ENCODE measurements at places on chromosomes 3 and 15. TPM values are rescaled to one million over a fixed set of nuclear protein-coding genes. Genes with fewer than 3 reads are reported as not detected.
A peak's percentile ranks its signal among the peaks of the same experiment; 100 is the strongest.

PDZRN3 gene
- total RNA-seq, result 31.0 TPM

RAP2B gene
- total RNA-seq, result 11.3 TPM

PRRT3 gene
- total RNA-seq, result 11.4 TPM

HRG gene
- total RNA-seq, result not detected

HTR3E gene
- not detected for total RNA-seq

LDHAL6B gene
- total RNA-seq, result not detected

PLOD2 gene
- 49.2 TPM for total RNA-seq

CCR3 gene
- total RNA-seq, result not detected

CILP gene
- total RNA-seq, result 0.22 TPM

FRMD5 gene
- 7.8 TPM for total RNA-seq

GABRR3 gene
- total RNA-seq, result not detected

ZBTB47 gene
- 9.7 TPM for total RNA-seq

MRAS gene
- 27.7 TPM for total RNA-seq

DNA sequence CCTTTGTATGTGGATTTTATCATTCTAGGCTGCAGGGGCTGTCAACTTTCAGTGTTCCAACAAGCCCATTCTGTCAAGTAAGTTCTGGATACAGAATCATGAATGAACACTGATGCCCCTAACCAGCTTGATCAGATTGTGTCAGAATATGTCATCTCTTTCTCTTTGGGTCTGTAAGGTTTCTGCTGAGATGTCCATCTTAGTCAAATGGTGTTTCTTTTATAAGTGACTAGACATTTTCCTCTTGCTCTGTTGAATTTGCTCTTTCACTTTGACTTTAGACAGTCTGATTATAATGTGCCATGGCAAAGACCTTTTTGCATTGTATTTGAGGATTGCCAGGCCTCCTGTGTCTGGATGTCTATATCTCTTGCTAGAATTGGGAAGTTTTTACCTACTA lies 660.9 kb upstream of the CBLB start:
- DNase-seq, result no peak
- no peaks in the 10 kb centered on the region for H3K27me3 ChIP-seq
- H3K4me1 ChIP-seq, result no peaks in the 10 kb centered on the region
- H3K4me3 ChIP-seq, result no peak overlapping the region

DNA sequence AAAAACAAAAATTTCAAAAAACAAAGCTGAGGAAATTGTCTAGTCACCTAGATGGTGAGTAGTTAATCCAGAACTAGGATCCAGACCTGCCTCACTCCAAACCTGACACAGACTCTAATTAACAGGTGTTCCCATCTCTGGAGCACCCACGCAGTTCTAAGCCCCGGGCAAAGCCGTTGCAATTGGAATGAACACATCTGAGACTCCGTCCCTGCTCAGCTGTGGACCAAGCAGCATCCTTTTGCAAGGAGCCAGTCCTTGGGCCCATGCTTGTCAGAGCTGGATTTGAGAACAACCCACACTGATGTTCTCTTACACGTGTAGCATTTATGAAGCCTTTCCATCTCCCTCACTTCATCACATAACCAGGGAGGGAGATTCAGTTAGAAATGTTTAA lies 54.8 kb downstream of the LMCD1 start:
- no peak for DNase-seq
- no peaks in the 10 kb centered on the region for H3K27me3 ChIP-seq
- H3K4me3 ChIP-seq, result no peak overlapping the region
- no peak overlapping the region for H3K27ac ChIP-seq
- H3K36me3 ChIP-seq, result peaks cover 10% of the 10 kb centered on the region
- H3K4me1 ChIP-seq, result no peaks in the 10 kb centered on the region

DNA sequence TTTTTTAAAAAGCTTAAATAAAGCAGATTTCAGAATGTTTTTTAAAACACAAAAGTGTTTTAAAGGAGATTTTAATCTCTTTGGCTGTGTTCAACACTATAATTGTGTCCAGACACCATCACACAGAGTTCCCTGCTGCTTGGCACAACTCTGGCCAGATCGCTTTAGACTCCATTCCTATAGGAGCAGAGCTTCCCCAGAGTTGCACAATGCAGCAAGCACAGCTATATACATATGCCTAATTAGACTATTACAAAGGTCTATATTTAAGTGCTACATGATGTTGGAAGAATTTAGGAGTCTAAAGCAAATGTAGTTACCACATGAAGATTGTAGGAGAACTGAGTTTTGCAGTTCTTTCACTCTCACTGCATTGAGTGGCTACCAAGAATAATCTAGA lies 11.2 kb downstream of the SLC9A9 start:
- DNase-seq, result no peak
- no peaks in the 10 kb centered on the region for H3K36me3 ChIP-seq
- H3K4me3 ChIP-seq, result no peak overlapping the region
- no peaks in the 10 kb centered on the region for H3K4me1 ChIP-seq

GRCh38 chr3:16214366-16214765 lies 39.9 kb downstream of the GALNT15 start:
- no peak overlapping the region for H3K4me3 ChIP-seq
- H3K27ac ChIP-seq, result no peak overlapping the region
- DNase-seq, result no peak
- H3K4me1 ChIP-seq, result peaks cover 12% of the 10 kb centered on the region
- H3K36me3 ChIP-seq, result no peaks in the 10 kb centered on the region

- DNase-seq, result no peak
- H3K27me3 ChIP-seq, result no peaks in the 10 kb centered on the region
- no peaks in the 10 kb centered on the region for H3K36me3 ChIP-seq
- H3K27ac ChIP-seq, result no peak overlapping the region
- H3K4me3 ChIP-seq, result no peak overlapping the region
Measured at GRCh38 chr3:107205358-107205757, 171.9 kb upstream of the CCDC54 start.

- no peaks in the 10 kb centered on the region for H3K27me3 ChIP-seq
- no peak for DNase-seq
- H3K4me1 ChIP-seq, result no peaks in the 10 kb centered on the region
- no peak overlapping the region for H3K4me3 ChIP-seq
Measured at GRCh38 chr15:94621736-94622135, 390.4 kb downstream of the MCTP2 start.

- H3K27me3 ChIP-seq, result no peaks in the 10 kb centered on the region
- no peak overlapping the region for H3K27ac ChIP-seq
- no peak overlapping the region for H3K4me3 ChIP-seq
- no peaks in the 10 kb centered on the region for H3K36me3 ChIP-seq
- peaks cover 26% of the 10 kb centered on the region for H3K4me1 ChIP-seq
Measured at GRCh38 chr3:40332684-40333083, 23.2 kb downstream of the EIF1B start.

- H3K27ac ChIP-seq, result no peak overlapping the region
- no peak overlapping the region for H3K4me3 ChIP-seq
- no peaks in the 10 kb centered on the region for H3K36me3 ChIP-seq
- H3K4me1 ChIP-seq, result peaks cover 4% of the 10 kb centered on the region
- no peaks in the 10 kb centered on the region for H3K27me3 ChIP-seq
Measured at GRCh38 chr3:114110439-114110838, 53.9 kb downstream of the QTRT2 start.

DNA sequence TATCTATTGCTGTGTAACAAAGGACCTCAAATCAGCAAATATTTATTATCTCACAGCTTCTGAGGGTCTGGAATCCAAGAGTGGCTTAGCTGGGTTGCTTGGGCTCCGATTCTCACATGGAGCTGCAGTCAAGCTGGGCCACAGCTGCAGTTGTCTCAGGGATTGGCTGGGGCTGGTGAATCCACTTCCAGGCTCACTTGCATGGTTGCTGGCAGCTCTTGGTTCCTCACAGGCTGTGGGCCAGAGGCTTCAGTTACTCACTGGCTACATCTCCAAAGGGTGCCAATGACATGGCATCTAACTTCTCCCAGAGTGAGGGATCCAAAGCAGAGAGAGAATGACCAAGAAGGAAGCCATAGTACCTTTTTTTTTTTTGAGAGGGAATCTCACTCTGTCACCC lies 13.9 kb upstream of the SYNM start:
- no peaks in the 10 kb centered on the region for H3K36me3 ChIP-seq
- H3K27ac ChIP-seq, result no peak overlapping the region
- DNase-seq, result no peak
- H3K27me3 ChIP-seq, result peaks cover 15% of the 10 kb centered on the region
- H3K4me1 ChIP-seq, result no peaks in the 10 kb centered on the region
- H3K4me3 ChIP-seq, result no peak overlapping the region

- H3K36me3 ChIP-seq, result no peaks in the 10 kb centered on the region
- no peak for DNase-seq
- peaks cover 18% of the 10 kb centered on the region for H3K4me1 ChIP-seq
- no peak overlapping the region for H3K27ac ChIP-seq
Measured at GRCh38 chr3:182711261-182711683, 82.0 kb upstream of the ATP11B start.

- peak overlapping the region; percentile 92 for H3K27ac ChIP-seq
- no peaks in the 10 kb centered on the region for H3K27me3 ChIP-seq
- H3K36me3 ChIP-seq, result peaks cover 5% of the 10 kb centered on the region
- H3K4me3 ChIP-seq, result peak overlapping the region; percentile 94
- peaks cover 39% of the 10 kb centered on the region for H3K4me1 ChIP-seq
- DNase-seq, result no peak
Measured at GRCh38 chr3:56799251-56799882, 2.4 kb downstream of the ARHGEF3 start.

DNA sequence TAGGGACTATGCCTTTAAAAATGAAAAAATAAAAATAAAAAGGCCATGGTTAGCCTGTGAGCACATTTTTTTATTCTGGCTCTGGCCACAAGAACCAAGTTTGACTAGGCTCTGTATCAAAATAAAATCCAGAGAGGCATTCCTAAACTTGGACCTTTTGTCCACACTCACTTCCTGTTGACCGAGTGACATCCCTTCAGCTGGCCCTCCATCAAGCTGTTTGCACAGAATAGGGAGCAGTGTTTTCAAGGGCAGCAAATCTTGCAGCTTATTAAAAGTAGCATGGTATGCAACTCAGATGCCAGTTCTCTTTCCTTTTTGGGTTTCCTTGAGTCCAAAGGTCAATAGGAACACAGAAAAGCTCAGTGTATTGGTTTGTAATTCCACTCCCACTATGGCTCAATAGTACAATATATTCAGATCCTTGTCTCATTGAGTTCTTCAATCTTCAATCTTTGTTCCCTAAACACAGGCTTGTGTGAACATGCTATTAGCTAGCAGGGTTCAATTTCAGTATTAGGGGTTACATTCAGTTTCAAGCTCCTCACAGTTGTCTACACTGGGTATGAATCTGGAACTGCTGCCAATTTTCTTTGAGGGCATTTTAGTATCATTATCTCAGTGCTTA lies 244.5 kb downstream of the RBMS3 start:
- H3K27me3 ChIP-seq, result no peaks in the 10 kb centered on the region
- peak overlapping the region; percentile 83 for H3K27ac ChIP-seq
- no peak overlapping the region for H3K4me3 ChIP-seq
- no peak for DNase-seq
- no peaks in the 10 kb centered on the region for H3K36me3 ChIP-seq
- H3K4me1 ChIP-seq, result peaks cover 24% of the 10 kb centered on the region

DNA sequence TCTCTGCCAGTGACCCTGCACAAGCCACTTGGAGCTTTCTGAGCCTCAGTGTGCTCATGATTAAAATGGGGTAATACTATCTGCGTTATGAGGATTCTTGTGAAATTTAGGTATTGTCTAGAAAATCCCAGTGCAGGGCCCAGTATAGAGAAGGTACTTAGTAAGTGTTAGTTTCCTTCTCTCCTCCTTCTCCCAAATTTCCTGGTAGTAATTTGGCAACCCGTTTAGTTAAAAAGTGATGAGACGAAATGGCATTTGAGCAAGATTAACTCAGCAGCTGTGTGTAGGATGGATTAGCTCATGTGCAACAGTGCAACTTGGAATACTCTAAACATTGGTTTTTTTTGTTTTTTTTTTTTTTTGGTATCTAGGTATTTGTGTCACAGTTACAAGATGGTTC lies 84.6 kb downstream of the SLCO3A1 start:
- H3K27ac ChIP-seq, result no peak overlapping the region
- peaks cover 14% of the 10 kb centered on the region for H3K4me1 ChIP-seq
- peaks cover 9% of the 10 kb centered on the region for H3K27me3 ChIP-seq
- H3K4me3 ChIP-seq, result no peak overlapping the region
- no peaks in the 10 kb centered on the region for H3K36me3 ChIP-seq

DNA sequence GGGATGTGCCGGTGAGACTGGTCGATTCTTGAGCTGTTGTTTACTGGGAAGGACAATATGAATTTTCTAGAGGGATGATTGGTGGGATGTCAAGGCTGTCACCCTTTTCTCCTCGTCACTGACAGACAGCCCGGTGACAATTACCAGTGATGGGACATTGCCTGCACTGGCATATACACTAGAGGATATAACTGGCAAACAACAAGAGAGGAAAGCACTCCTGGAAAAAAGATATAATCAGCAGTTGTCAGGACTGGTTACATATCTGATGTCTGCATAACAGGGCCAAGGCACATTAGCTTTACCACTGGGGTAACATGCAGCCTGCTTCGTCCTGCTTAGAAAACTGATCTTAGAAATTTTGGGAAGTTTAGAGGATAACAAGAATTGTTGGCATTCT lies 131.1 kb downstream of the ROBO2 start:
- no peak overlapping the region for H3K27ac ChIP-seq
- H3K27me3 ChIP-seq, result peaks cover 7% of the 10 kb centered on the region
- no peak overlapping the region for H3K4me3 ChIP-seq
- H3K36me3 ChIP-seq, result peaks cover 2% of the 10 kb centered on the region
- DNase-seq, result no peak

DNA sequence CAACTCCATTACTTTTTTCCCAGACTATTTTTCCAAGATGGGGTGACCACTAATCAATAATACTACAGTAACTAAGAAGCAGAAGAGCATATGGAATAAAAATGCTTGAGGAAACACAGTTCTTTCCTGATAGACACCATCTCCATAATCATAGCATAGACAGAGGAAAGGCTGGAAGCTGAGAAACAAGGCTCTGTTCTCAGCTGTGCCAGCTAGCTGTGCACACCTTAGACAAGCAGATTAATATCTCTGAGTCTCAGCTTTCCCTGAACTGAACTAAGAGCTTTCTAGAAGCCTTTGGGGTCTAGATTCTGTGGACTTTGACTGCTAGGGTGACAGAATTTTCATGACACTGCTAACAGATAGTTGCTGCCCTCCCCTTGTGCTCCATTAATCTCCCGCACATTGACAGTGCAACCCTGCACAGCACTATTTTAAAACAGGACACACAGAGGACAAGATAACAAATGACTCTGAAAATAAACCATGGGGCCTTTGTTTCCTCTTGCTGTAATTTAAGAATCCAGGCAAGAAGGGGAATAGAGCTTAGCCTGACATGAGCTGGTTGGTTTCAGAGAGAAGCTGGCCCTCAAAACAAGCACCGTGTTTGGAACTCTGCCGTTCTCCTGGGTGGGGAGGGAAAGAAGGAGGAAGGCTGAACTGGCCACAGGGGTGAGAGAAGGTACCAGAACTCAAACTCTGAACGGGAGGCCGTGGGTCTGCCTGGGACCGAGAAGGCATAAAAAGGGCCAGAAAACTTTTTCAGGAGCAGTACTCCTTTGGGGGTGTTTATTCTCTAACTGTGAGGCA lies 67.4 kb downstream of the ATP13A5 start:
- H3K36me3 ChIP-seq, result no peaks in the 10 kb centered on the region
- no peak for DNase-seq
- H3K27ac ChIP-seq, result no peak overlapping the region
- peaks cover 15% of the 10 kb centered on the region for H3K4me1 ChIP-seq
- H3K4me3 ChIP-seq, result no peak overlapping the region

Data from progenitor cell of endocrine pancreas (in vitro differentiated cells).